ENCODE measurements at places on chromosomes 7 and 10.

DNA sequence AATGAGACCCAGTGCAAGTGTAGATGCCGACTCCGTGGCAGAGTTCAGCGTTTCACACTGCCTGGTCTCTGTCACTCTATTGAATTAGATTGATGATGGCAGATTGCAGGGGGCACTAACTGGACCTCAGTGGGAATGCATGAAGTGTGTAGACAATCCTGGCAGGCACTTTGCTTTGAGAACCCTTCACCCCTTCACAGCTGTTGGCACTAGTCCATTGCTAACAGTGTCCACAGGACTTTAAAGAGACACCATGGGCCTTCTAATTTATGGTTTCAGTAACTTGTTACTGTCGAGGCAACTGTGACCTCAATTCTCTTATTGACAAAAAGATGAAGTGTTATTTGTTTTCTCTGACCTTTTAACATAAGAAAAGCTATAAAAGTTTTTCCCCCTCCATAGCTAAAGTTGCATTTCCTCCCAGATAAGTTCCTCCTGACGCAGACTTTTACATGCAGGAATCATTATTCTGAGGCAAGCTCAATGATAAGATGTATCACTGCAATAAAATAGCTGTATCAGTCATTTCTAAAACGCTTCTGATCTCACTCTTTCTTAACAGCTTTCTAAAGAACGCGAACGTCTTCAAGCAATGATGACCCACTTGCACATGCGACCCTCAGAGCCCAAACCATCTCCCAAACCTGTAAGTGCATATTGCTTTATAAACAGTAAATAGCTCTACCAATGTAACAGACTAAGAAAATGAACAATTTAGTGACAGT is 238.9 kb downstream of the FOXP2 start:
- DNase-seq = no peak

- DNase-seq = peak; percentile 50
These were observed 1.0 kb downstream of the SEPHS1 start for GRCh38 chr10:13347043-13347499.

DNA sequence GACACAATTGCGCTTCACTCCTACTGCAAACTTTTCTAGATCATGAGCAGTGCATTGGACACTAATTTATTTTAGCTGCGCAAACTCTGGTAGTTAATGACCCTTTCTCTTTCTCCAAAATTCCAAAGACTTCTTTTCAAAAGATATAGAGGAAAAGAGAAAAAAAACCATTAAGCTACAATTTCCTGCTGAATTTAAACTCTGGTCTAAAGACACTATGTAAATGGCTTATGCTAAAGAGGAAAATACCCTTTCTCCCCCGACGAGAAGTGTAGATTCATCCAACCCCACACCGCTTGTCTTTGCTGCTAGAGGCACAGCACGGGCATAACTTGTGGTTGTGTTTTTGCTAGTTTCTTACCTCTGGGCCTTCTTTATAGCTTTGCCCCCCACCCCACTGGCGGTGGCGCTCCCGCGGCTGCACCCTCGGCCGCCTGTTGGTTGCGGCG is 84.1 kb downstream of the SNX10 start:
- DNase-seq = peak; percentile 42

GRCh38 chr7:29953726-29954347 is 35.8 kb downstream of the SCRN1 start:
- DNase-seq = peak; percentile 40

DNA sequence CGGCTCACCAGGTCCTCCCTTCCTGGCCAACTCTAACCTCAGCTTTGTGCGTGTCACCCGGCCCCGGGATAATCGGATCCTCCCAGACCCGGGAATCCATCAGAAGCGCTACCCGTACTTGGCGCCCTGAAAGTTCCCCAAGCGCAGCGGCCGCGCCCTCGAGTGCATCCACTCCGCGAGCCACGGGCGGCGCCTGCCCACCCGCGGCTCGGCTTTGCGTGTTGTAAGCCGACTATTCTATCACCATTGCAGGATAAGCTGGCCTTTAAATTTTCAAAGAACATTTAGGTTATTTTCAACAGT is 35.7 kb upstream of the EBLN1 start:
- peak; percentile 69 for DNase-seq

- DNase-seq = peak; percentile 46
These were observed 18.7 kb downstream of the MGAM2 start for GRCh38 chr7:142130267-142130666.

GRCh38 chr7:25636168-25636567 is 407.9 kb upstream of the NPVF start:
- DNase-seq = no peak

GRCh38 chr10:30026080-30026479 is 33.3 kb downstream of the JCAD start:
- no peak for DNase-seq

All from suppressor macrophage treated with lipopolysaccharide for 1 hour (primary cell).